ENCODE measurements at places on chromosomes 6 and 20.

- DNase-seq = no peak
Observed at GRCh38 chr6:157410045-157410444, 29.1 kb downstream of the ZDHHC14 start.

GRCh38 chr6:40738551-40739193 lies 151.5 kb upstream of the LRFN2 start:
- no peak for DNase-seq

DNA sequence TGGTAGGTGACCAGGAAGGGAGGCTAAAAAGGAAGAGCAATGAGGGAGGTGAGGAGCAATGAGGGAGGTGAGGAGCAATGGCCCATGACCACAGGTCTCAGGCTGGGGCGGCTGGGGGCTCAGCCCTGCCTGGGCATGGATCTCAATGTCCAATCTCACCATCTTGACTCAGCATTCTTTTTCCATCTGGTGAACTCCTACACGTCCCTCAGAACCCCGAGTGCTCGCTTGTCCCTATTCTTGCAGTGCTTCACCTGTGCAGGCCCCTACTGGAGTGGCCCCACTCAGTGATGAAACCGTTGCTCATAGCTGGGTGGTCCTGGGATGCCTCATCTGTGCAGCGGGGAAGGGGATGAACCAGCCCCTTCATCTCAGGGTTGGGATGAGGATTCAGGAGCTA lies 16.9 kb upstream of the RBBP8NL start:
- no peak for DNase-seq

DNA sequence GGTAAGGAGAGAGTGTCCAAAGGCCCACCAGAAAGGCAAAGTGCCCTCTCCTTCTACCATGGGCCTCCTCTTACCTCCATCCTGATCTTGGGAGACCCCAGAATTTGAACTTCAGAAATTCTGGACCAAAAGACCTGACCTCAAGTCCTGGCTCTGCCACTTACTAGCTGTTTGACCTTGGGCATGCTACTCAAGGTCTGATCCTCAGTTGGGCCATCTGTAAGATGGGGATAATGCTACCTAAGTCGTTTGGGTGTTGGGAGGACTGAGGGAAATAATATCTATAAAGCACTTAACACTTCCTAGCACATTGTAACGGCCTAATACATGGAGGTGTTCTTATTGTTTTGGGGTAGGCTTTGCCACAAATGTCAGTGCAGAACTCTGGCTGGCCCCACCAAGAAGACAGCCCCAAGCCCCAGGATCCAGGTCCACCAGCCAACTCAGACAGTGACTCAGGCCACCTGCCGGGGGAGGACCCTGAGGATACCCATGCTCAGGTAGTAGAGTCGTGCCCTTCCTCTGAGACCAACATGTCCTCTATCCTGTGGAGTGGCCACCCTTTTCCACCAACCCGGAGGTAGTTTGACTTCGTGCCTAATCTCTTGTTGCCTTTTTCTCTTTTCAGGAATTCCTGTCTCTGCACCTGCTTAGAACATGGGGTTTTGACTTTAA lies 2.7 kb downstream of the PRICKLE4 start:
- no peak for DNase-seq

- DNase-seq = no peak
Observed at GRCh38 chr6:168992446-168993144, 261.1 kb downstream of the THBS2 start.

DNA sequence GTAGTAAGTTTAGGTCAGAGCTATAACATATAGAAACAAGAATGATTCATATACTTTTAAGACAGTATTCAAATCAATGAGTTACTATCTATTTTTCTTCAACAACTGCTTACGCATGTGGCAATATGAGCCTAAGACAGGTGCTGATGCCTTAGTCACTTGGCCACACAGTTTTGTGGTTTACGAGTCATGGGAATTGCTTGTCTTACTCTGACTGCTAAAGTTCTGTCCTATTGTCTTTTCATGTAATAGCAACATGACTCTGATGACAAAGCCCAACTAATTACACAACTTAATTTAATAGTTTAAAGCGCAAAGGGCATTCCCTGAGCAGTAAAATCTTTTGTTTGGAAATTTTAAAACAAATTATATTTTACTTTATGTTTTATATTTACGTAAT lies 159.3 kb upstream of the CENPW start:
- DNase-seq = no peak

- DNase-seq = no peak
Observed at GRCh38 chr6:130929036-130929678, 102.0 kb downstream of the SMLR1 start.

DNA sequence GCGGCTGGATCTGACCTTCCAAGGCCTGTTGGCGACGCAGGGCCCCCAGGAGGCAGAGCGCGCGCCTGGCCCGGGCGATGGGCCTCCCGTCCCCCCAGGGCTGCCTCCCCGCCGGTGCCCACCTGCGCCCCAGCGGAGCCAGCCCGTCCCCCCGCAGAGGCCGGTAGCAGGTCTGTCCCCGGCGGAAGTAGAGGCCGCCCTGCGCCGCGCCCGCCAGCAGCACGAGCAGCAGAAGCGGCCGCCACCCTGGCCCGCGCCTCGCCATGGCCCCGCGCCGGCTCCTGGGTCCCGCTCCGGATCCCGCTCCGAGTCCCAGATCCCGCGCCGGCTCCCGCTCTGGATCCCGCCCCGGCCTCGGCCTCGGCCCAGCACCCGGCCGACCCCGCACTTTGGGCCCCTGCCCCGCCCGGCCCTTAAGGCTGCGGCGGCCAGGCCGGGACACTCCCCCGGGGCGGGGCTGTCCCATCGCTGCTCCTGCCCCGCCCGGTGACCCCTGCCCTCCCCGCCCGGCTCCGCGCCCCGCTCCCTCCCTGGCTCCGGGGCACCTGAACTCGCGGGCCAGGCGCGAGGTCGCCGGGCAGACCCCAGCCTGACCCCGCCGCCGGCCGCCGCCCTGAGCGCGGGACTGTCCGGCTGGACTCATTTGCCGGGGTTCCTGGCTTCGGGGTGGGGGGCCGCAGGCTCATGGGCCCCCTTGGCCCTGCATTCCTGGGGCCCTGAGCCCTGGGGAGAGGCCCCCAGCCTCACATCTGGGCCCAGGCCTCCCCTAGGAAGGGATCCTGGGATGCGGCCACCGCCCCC lies at the start of gene CTSZ:
Gene CTSZ (minus strand): TSS at position 391 of the 801 bp plus-strand sequence. CDS start 126 bp downstream, at position 265.
- peak; percentile 27 for DNase-seq

- no peak for DNase-seq
Observed at GRCh38 chr6:132246632-132247270, 154.5 kb downstream of the MOXD1 start.

DNA sequence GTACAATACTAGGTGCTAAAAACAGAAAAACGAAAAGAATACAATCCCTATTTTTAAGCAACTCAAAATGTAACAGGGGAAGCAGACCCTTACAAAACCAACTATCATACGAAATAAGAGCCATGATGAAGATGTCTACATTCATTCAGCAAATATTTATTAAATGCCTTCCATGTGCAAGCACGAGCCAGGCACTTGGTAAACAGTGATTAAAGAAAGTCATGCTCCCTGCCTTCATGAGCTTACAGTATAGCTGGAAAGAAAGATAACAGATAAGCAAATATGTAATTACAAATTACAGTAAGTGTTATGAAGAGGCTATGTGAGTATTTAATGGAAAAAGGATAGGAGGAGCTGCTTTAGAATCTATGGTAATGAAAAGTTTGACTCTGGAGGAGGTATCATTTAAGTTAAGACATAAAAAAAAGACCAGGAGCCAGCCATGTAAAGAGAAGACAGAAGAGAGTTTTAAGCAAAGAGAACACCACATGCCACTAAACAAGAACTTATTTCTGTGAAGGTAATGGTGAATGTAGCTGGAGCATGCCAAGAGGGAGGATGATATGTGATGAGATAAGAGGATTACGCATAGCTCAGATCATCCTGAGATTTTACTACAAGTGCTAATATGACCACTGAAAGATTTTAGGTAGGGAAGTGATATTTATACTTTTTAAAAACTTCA lies 19.3 kb upstream of the COX7A2 start:
- DNase-seq = no peak

DNA sequence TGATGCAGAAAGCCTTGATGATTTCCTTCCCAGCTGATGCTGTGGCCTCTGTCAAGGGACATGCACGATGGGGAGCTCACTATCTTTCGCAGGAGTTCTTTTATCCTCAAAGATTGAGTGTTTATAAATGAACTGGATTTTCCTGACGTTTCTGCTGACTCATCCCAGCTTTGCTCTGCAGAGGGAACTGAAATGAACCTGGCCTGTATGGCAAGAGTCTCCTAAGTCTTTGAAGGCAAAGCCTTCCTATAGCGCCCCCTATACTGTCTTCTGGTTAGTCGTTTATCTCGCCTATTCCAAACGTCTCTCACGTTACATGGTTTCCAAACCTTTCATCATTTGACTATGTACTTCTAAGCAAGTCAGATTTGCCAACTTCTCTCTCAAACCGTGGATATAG lies 565.3 kb downstream of the KIF16B start:
- DNase-seq = no peak

GRCh38 chr6:136923954-136924673 lies 2.0 kb downstream of the SLC35D3 start:
- DNase-seq = no peak

DNA sequence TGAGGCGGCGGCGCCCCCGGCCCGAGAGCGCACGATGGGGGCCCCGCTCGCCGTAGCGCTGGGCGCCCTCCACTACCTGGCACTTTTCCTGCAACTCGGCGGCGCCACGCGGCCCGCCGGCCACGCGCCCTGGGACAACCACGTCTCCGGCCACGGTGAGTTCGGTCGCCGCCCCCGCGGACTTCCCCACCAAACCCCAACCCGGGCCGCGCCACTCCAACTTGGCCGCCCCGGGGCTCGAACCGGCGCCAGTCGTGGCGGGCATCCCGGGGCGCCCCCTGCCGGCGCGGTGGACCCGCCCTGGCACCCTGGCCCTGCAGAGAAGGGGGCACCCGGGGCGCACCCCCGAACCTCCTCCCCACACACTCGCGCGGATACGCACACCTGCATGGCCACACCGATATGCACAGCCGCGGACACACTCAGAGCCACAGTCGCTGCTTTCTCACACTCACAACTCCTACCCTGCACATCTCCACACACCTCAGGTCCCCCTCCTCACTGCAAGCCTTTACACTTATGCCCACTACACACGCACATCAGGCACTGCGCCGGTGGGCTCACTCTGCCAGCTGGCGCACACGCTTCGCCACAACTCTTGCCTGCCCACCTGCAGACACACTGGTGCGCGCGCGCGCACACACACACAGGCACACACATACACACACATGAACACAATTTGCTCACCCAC lies 535 bp downstream of the VSTM2L start:
- no peak for DNase-seq

DNA sequence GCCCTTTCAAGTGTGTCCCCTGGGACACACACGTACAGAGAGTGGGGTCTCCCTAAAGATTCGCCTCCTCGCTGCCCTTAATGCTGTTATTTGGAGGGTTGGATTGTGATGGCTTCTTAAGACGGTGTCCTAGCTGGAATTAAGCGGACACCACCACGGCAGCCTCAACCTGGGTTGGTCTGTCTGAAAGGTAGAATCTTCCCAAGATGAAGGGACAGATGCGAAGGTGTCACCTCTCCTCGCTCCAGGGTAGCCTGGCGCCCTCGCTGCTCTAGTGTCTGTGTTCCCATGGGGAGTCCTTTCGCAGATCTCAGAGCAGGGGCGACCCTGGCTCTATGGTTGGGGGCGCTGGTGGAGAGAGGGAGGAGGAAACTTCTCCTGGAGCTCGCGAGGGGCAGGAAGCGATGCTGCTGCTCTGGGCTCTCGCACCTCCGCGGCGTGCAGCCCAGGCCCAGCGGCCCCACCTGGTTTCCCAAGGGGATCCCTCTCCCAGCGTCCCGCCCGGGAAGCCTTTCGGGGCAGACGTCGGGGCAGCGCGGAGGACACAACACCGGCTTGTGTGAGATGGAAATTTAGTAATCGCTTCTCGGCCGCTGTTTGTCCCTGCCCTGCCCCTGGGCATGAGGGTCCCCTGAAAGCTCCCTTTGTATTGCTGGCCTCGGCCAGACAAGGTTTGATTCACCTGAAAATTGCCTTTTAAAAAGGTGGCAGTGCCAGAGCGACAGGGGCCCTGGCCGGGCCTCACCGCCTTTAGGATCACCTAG lies 1.7 kb downstream of the RSPO3 start:
- no peak for DNase-seq

- DNase-seq = no peak
Observed at GRCh38 chr6:90218959-90219208, 77.8 kb downstream of the BACH2 start.

DNA sequence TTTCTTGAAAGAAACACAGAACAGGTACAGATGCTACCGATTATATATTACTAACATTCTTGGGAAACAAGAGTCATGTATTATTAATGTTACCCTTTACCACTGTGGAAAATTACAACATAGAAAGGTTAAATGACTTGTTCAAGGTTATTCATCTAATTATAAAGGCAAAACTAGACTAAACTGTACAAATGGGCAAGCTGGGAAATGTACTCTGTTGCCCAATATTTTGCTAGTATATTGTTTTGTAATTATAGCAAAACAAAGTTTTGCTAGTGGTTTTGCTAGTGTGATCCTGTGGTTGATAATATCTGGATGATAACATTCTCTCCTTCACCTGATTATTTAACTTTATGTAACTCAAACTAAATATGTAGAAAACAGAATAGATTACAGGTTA lies 96.5 kb downstream of the TINAG start:
- no peak for DNase-seq

DNA sequence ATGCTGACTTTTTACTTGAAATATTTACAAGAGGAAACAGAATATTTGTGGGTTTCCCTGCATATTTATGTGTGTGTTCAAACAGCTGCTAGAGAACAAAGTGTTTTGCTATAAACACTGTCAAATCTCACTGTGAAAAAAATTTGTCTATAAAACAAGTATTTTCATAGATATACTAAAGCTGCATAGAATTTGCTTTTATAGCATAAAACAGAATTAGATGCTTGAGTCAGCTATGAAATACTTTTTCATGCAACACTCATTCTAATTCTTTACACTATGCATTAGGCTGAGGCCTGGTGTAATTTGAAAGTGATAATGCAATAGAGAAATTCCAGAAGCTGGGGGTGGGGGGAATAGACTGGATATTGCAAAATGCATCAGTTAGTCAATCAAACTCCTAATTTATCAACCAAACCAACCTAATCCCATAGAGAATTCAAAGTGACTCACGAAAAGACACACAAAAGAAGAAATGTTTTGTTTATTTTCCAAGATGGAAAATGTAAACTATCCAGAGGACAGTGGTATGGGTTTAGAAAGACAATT lies 148.2 kb downstream of the LAMA2 start:
- DNase-seq = no peak

- DNase-seq = peak; percentile 70
Observed at GRCh38 chr6:37048851-37049757, 43.6 kb downstream of the FGD2 start.

- DNase-seq = no peak
Observed at GRCh38 chr6:6707143-6707542, 118.6 kb downstream of the LY86 start.

GRCh38 chr6:135842618-135843392 lies 8.7 kb upstream of the PDE7B start:
- no peak for DNase-seq

- no peak for DNase-seq
Observed at GRCh38 chr6:29509711-29510110, 22.0 kb upstream of the MAS1L start.

Measured in activated effector memory CD4-positive, alpha-beta T cell treated with Interleukin-2 at 50 U/mL for 16 hours (primary cell).